ENCODE measurements at places on chromosomes 5 and 9.

GRCh38 chr9:104686081-104686480 is 8.2 kb upstream of the OR13D1 start:
- no peak for DNase-seq

DNA sequence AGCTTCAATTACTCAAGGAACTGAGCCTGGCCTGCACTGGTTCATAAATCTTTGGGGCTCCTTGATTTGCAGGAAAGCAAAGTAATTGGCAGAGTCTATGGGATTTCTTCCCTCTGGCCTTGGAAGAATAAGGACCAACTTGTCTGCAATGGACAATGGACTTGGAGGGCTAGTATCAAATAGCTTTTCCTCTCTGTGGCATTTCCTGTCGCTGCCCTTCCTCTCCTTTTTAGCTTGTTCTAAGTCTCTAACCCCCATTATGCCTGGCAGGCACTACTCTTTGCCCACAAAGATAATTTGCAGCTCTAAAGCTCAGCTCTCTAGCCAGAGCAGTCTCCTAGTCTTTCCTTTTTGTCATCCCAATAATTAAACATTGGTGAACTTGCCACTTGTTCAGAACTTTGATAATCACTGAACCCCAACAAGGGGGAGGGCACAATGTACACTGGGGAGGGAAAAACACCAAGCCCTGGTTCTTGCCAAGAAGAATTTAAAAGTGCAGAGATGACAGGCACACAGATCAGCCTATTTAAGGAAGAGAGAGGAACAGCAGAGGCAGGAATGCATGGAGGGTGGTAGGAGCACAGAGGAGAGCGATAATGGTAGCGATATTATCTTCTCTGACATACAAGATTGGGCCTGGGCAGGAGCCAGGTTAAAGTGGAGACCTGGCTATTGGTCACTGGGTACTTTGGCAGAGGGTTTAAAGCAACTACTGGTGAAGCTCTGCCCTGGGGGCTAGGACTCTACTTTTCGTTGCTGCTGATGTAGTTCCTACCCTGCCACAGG is 38.5 kb downstream of the FAM219A start:
- DNase-seq: no peak

GRCh38 chr5:31682851-31683250 is 43.9 kb downstream of the PDZD2 start:
- no peak for DNase-seq

DNA sequence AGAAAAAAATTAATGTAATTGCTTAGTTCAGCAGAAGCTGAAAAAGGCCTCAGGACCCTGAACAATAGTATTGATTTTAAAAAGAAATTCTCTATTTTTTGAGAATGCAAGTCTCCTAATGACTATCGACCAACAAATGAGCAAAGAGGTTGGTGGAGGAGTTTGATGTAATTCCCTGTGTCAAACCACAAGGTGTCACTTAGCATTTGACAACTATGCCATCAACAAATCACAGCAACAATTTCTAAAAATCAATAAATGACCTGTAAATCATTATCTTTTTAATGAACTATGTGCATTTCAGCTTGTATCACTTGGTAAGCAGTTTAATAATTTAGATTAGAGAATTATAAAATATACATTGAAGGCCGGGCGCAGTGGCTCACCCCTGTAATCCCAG is 133.7 kb downstream of the PRELID2 start:
- DNase-seq: no peak

- DNase-seq: peak; percentile 39
Measured at GRCh38 chr9:34989946-34990635, 546 bp downstream of the DNAJB5 start.

DNA sequence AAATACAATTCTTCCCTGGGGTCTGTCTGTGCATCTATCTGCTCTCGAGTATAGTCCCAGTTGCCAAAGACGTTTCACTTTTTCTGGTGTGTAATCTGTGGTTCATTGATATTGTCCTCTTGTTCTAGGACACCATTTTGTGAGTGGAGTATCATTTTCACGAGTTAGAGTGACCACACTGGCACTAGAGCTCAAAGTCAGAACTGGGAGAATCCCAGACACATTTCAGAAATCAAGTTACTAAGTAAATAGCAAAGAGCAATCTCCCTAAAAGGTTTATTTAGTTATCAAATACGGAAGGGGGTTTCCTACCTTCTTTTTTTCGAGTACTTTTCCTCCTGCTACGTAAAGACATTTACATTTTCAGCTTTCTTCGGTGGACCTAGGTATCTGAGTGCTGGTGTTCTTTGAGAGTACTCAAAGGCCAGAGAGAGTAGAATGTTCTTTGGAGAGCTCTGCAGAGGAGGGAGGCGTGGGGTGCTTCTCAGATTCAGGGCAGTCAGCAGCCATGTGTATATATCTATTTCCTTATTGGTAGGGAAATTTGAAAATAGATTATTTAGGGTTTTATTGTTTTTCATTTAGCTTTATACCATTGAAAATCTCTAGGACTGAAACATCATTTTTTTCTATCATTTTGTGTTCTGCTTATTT is 8.9 kb upstream of the HSPA9 start:
- no peak for DNase-seq

GRCh38 chr5:17163221-17163620 is 54.2 kb upstream of the BASP1 start:
- DNase-seq: no peak

- DNase-seq: no peak
Measured at GRCh38 chr5:62082370-62082801, 223.6 kb upstream of the KIF2A start.

DNA sequence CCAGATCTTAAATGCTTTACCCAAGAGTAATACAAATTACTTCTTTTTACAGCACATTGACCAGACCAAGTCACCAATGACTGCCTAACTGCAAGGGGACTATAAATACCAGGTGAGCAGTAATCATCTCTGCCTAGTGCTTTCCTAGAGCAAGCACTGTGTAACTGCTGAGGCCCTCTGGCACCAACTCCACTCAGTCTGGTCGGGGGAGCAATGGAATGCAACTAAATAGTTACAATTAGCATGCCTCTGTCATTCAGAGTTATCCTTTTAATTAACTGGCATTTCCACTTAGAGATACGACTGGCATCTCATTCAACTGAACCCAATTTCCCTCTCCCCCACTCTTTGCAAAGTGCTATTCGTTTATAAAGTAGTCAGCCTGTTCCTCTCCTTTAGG is 1309.1 kb upstream of the DMAC1 start:
- no peak for DNase-seq

- no peak for DNase-seq
Measured at GRCh38 chr5:145244788-145245187, 590.4 kb downstream of the PRELID2 start.

DNA sequence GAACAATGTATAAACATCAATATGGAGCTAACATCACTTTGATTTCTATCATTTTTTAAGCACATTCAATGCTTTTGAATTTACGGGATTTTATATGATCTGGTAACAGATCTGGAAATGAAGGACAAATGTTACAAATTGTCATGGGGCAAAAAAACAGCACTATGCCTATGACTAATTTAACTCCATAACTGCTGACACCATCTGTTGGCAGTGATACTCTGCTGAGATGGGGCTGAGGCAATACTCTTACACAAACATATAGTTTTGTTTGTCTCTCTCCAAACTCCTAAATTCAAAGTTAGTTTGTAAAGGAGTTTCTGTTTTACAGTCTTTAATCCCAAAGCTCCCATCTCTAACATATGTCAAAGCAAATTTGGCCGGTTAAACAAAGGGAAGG is 132.5 kb upstream of the FER start:
- peak; percentile 59 for DNase-seq
